ENCODE measurements at places on chromosomes 6 and 20.
A peak's percentile ranks its signal among the peaks of the same experiment; 100 is the strongest.

GRCh38 chr20:63626424-63627128 is at the start of gene GMEB2:
GMEB2 (minus strand) TSS chr20:63627101; CDS start chr20:63619397, 7,704 bp downstream.
- no peak for DNase-seq

DNA sequence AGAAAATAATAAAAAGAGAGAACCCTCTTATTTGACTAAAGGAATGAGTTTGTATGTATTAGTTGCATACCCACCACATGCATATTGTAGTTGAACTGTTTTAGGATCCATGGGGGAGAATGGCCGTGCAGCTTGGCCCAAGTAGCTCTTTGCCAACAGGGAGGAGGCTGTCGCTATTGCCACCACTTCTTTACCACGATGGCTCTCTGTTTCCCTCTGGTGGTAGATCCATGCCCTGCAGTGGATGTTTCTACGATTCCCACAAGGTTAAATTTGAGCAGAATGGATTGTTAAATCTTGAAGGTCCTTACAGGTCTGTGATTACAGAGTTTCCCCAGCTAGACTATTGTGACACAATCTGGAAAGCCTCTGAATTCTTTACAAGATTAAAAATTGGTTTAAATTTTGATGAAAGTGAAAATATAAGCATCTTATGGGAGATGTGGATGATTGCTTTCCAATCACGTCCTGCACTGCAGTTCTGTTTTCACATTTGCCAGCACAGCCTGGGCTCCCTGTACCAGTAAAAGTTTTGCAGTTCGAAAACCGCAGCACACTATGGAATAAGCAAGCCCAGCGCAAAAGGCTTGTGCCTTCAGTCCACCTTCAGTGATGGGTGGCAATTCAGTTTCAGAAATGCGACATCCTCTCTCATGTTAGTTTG is 34.4 kb upstream of the FNDC1 start:
- peak; percentile 46 for DNase-seq

DNA sequence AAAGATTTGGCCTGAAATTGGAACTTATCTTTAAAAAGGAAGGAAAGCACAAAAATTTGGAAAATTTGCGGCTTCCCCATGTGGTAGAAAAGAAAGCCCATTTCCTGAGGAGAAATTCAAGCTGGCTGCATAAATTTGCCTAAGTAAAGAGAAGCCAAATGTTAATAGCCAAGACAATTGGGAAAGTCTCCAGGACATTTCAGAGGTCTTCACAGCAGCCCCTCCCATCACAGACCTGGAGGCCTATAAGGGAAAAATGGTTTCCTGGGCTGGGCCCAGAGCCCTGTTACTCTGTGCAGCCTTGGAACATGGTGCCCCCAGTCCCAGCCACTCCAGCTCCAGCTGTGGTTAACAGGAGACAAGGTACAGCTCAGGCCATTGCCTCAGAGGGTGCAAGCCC is 736.5 kb downstream of the HACE1 start:
- no peak for DNase-seq

DNA sequence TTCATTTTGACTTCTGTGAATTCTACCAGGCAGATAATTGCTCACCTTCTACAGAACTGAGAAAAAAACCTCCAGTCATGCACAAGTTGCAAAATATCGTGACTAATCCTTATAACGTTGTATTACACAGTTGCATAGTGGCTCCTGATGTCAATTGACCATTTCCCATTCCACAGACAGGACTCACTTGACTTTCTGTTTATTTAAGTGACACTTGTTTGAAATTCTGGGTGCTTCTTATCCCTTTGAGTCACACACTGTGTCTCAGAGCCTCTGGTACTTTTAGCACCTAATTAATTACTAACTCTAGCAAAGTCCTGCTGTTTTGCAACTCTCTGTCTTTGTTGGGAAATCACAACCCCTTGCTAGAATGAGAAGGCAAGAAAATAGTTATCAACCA is 16.2 kb upstream of the RSPO3 start:
- DNase-seq: peak; percentile 82
